H1 (cell line): ENCODE measurements at places on chromosomes 2 and 18. TPM values are rescaled to one million over a fixed set of nuclear protein-coding genes. Genes with fewer than 3 reads are reported as not detected.

Gene WDR7
- 15.2 and 16.5 TPM in 2 replicates for total RNA-seq

DNA sequence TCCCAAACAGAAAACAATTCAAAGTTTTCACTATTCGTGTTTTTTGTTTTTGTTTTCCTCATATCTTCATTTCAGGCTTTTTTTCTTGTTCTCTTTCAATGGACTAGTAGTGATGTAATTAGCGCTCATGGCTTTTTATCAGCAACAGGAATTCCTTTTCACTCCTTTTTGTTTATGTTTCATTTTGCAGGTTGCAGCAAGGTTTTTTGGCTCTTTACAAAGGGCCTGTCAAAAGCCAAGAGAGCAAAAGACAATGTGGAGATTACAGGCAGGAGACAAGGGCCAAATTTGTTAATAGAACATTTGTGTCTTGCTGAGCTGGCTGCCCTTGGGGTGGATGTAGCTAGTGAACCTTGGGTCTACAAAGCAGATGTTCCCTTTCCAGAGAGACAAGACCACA is 467.4 kb upstream of the CDH20 start:
- no peak overlapping the region for H3K27ac ChIP-seq
- H3K36me3 ChIP-seq, result no peaks in the 10 kb centered on the region
- DNase-seq, result no peak
- no peak overlapping the region for H3K4me3 ChIP-seq
- H3K27me3 ChIP-seq, result no peaks in the 10 kb centered on the region

GRCh38 chr2:206800506-206801417 is 35.4 kb downstream of the FASTKD2 start:
- H3K27me3 ChIP-seq, result no peaks in the 10 kb centered on the region
- H3K4me1 ChIP-seq, result peaks cover 14% of the 10 kb centered on the region
- no peak for DNase-seq

- H3K36me3 ChIP-seq, result no peaks in the 10 kb centered on the region
- no peak overlapping the region for H3K4me3 ChIP-seq
- DNase-seq, result no peak
Measured at GRCh38 chr2:9219027-9219445, 12.4 kb downstream of the ASAP2 start.

GRCh38 chr2:69844560-69844959 is 15.1 kb downstream of the GMCL1 start:
- H3K27ac ChIP-seq, result no peak overlapping the region
- no peak for DNase-seq
- H3K4me3 ChIP-seq, result no peak overlapping the region
- H3K4me1 ChIP-seq, result no peaks in the 10 kb centered on the region
- peaks cover 27% of the 10 kb centered on the region for H3K36me3 ChIP-seq
- H3K27me3 ChIP-seq, result no peaks in the 10 kb centered on the region

GRCh38 chr2:95313296-95314131 is 16.4 kb downstream of the KCNIP3 start:
- no peak overlapping the region for H3K4me3 ChIP-seq
- no peak overlapping the region for H3K27ac ChIP-seq
- H3K27me3 ChIP-seq, result no peaks in the 10 kb centered on the region
- H3K4me1 ChIP-seq, result no peaks in the 10 kb centered on the region; the same call in 1 of the 2 replicates
